ENCODE measurements at places on chromosomes 4 and X.
A peak's percentile ranks its signal among the peaks of the same experiment; 100 is the strongest.

DNA sequence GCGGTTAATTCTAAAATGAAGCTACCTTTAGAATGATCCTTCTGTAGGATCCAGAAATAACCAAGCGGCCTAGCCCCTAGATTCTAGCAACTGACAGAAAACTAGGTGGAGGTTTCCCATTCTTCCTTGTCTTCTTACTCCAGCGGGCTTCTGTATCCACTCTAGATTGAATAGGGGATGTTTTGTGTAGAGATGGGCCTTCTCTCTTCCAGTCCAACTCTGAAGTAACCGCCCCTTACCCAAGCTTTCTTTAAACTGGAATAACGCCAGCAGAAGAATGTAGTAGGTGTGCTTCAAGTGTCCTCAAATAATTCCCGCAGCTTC, 386 bp upstream of the TMEM184C start:
- DNase-seq, result no peak

GRCh38 chr4:24209906-24210305, 320.1 kb upstream of the PPARGC1A start:
- DNase-seq, result no peak

DNA sequence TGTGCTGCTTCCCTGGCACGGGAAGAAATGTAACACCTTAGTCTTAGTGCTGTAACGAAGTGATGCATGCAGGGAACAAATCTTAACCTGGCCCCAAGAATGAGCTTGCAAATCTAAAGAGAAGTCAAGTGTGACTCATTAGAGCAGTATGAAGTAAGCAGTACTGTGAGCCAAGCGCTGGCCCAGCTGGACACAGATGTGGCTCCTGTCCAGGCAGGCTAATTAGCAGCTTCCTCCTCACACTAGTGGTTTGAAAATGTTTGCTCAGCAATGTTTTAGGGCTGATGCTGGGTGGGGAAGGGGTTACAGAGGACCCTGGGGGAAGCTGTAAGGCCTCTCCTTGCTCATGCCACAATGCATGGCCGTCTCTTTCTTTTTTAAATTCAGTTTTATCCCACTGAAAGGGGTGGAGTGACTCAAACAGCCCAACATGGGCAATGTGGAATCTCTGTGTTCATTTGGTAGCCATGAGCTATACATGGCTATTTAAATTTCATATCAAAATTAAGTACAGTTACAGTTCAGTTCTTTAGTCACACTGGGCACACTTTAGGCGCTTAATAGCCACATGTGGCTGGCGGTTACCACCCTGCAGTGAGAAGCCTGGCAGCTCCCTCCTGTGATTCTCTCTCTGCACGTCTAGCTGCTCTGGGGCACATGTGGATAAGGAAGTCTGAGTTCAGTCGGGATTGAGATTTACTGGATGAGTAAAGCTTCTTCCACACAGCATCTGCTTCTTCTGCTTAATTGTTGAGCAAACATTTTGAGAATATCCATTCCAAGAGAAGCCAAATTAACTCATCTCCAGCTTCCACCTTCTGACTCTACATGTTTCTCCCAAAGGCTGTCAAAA, 48.8 kb downstream of the MAP7D2 start:
- peak; percentile 86 for DNase-seq

DNA sequence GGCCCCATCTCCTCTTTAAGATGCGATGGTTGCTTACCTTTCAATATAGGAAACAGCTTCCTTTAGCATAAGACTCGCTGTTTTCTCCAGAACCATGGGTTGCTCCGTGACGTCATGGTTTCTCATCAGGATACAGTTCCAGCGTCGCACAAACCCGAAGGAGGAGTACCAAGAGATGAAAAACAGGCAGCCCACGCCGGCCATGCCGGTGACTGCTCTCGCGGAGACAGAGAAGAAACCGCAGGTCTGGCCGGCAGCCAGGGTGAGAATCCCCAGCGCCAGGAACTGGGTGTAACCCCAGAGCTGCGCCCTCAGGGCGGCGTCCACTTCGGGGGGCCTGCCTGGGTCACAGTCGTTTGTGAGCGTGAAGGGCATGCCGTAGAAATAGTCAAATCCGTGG, 11.4 kb downstream of the ARSD start:
- no peak for DNase-seq

GRCh38 chrX:56800801-56801200, 71.8 kb downstream of the NBDY start:
- no peak for DNase-seq

DNA sequence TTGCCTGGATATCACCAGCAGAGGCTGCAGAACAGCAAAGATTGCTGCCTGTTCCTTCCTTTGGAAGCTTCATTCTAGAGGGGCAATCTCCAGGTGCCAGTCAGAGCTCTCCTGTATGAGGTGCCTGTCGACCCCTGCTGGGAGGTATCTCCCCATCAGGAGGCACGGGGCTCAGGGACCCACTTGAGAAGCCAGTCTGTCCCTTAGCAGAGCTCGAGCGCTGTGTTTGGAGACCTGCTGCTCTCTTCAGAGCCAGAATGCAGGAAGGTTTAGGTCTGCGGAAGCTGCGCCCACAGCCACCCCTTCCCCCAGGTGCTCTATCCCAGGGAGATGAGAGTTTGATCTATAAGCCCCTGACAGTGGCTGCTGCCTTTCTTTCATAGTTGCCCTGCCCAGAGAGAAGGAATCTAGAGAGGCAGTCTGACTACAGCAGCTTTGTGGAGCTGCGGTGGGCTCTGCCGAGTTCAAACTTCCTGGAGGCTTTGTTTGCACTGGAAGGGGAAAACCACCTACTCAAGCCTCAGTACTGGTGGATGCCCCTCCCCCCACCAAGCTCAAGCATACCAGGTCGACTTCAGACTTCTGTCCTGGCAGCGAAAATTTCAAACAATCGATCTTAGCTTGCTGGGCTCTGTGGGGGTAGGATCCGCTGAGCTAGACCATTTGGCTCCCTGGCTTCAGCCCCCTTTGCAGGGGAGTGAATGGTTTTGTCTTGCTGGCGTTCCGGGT, 57.9 kb downstream of the DKK2 start:
- no peak for DNase-seq

GRCh38 chrX:39519030-39519488, 578.7 kb downstream of the BCOR start:
- DNase-seq, result no peak

DNA sequence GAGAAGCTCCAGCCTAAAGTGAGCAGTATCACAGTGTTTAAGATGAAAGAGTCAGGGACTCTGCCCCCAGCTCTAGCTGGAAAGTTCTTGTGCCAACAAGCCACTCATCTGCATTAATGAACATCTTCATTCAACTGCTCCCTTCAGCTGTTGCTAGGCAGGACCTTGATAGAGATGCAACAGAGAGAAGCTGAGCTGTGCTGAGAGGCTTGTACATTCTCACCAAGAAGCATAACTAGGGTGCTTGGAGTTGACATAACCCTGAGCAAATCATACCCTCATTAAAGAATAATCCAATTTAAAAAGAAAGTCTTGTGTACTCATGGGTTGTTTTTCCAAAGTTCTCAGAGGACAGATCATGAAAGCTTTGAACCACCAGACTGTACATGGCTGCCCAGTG, 63.2 kb downstream of the ATXN3L start:
- no peak for DNase-seq

DNA sequence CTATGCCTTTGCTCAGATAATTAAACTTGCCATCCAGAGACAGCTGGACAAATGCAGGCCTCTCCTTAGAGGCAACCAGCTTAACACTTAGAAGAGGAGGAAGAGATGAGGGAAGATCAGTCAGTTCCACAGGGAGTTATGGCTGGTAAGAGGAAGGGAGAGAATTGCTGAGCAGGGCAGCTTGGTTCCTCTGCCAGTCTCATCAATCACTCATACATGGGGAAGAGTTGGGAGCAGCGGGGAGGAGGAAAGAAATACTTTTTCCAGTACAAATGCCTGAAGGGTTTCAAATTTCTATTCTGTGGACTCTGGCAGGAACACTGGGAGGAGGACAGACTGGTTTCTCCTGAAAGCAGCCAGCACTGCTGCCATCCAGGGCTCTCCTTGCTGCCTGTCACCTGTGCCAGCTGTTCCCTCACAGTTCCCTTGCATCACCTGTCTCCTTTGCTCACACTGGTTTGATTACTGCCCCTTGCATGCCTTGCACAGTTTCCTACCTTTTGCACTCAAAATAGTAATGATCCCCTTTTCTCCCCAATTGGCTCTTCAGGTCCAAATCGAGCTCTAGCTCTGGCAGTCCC, 59.5 kb downstream of the PGRMC2 start:
- no peak for DNase-seq

DNA sequence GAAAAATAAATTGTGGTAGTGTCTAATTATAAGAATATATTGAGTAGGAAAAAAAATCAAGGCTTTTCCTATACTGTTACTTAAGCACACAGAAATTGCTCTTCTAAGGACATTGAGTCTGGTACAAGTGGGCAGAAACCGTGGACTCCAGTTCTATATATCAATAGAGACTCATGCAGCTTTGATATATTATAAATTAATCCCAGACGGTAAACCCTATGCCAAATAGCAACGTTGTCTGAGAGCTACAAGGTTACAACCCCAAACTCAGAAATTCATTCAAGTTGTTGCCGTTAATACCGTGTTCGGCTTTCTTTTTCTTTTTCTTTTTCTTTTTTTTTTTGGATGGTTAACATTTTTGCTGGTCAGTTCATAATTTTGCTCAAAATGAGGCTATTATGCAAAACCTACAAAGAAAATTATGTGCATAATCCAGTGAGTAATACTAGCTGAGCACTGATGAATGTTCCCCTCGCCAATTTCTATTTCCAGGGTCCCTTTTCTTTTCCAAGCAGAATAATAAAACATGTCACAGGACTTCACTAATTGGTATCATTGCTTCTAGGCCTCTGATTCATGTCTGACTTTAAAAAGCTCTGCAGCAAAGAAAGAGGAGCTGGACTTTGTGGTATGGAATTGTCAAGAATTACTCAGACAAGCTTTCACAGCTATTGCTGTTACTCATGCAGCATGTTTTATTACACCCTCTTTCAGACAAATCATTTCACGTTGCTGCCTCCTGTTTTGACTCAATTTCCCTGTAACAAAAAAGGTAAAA, 737.7 kb downstream of the NLGN4X start:
- DNase-seq, result no peak

- no peak for DNase-seq
Measured at GRCh38 chrX:37541991-37542390, 29.5 kb upstream of the LANCL3 start.

- no peak for DNase-seq
Measured at GRCh38 chr4:19010761-19011160, 989.2 kb upstream of the LCORL start.

- DNase-seq, result no peak
Measured at GRCh38 chr4:128359422-128359821, 71.8 kb upstream of the PGRMC2 start.

- DNase-seq, result no peak
Measured at GRCh38 chr4:184536065-184536880, 61.9 kb upstream of the IRF2 start.

- DNase-seq, result no peak
Measured at GRCh38 chr4:156496797-156497196, 474.8 kb downstream of the PDGFC start.

DNA sequence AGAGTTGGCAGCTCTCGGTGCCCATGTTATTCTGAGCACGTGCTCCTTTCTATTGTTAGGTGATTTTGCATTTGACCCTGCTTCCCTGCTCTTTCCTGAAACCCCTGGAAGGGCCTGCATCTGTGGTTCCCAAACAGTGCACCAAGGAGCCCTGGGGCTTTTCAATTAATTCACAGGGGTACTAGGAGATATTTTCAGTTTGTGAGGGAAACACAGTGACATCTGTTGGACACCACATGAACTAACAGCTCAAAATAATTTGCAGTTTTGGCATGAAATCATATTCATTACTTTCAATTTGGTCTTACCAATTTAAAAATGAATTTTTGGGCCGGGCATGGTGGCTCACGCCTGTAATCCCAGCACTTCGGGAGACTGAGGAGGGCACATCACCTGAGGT, 156.6 kb downstream of the GATB start:
- no peak for DNase-seq

DNA sequence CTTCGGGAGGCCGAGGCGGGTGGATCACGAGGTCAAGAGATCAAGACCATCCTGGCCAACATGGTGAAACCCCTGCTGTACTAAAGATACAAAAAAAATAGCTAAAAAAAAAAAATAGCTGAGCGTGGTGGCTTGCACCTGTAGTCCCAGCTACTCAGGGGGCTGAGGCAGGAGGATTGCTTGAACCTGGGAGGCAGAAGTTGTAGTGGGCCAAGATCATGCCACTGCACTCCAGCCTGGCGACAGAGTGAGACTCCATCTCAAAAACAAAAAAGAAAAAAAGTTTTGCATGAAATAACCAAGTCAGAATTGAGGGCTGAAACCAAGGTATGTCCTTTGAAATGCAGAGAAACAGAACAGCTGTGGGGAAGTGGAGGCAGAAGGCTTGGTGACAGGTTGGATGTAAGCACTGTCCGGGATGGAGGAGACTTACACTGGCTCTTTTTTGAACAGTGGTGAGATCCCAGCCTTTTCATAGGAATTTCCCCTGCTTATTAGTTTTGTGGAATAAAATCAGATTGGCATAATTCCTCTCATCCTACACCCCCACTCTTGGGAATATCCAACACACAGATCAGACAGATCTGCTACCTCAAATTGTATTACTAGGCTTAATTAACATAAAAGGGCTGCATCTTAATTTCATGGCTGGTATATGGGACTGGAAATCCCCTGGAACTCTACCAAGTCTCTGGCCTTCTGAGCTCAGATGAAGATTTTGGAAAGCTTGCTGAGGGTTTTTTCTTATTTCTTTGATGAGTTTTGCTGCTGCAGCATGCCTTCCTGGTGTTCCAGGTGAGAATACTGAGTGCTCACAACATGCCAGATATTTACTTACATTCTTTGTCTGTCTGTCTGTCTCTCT, 18.8 kb upstream of the C4orf36 start:
- no peak for DNase-seq

GRCh38 chrX:108028854-108029253, 16.0 kb upstream of the VSIG1 start:
- DNase-seq, result no peak

DNA sequence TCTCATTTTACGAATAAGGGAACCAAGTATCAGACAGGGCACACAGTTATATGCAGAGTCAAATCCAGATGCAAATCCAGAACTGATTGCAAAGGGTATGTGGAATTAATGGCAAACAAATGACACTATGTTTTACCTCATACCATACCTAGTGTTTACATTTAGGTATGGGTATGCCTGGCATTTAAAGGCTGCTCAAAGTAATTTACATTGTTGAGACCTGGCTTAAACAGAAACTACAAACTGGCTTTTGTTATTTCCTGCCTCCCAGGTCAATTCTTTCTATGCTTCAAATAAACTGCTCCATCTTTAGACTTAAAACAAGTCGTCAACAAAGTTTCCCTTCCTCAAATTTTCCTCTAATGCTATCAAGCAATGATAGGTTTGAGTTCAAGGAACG, 33.7 kb downstream of the ANKRD17 start:
- DNase-seq, result no peak

DNA sequence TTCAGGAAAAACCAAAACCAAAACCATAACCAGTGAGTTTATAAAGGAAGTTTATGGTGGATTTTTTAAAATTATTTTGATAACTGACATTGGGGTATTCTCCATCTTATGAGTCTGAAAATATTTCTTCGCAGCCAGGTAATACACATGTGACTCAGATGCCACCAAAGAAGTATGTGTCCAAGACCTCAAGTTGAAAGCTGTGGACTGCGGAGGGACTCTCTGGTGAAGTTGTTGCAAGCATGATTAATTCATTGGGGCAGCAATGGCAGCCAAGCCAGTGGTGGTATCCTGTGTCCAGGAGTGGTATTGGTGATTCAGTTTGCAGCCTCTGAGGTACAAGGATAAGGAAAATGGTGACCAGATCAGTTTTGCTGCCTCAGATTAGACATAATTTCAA, 14.0 kb upstream of the ADH5 start:
- DNase-seq, result no peak

Data from right atrium auricular region (tissue), 2 donors.